ENCODE measurements at places on chromosomes 7 and 10. TPM values are rescaled to one million over a fixed set of nuclear protein-coding genes. Genes with fewer than 3 reads are reported as not detected.

DPP6 gene
- not detected for total RNA-seq

- no peaks in the 10 kb centered on the region for H3K4me1 ChIP-seq
- H3K4me3 ChIP-seq = no peak overlapping the region
- no peak for DNase-seq
- H3K36me3 ChIP-seq = no peaks in the 10 kb centered on the region
- H3K27ac ChIP-seq = no peak overlapping the region
These were observed 103.3 kb downstream of the CHRM2 start for GRCh38 chr7:136971776-136972175.

GRCh38 chr10:119567978-119568377, 25.5 kb upstream of the RGS10 start:
- H3K27ac ChIP-seq = no peak overlapping the region
- H3K4me1 ChIP-seq = no peaks in the 10 kb centered on the region
- DNase-seq = no peak
- no peaks in the 10 kb centered on the region for H3K27me3 ChIP-seq
- no peak overlapping the region for H3K4me3 ChIP-seq

HGF gene
- total RNA-seq = not detected

DNA sequence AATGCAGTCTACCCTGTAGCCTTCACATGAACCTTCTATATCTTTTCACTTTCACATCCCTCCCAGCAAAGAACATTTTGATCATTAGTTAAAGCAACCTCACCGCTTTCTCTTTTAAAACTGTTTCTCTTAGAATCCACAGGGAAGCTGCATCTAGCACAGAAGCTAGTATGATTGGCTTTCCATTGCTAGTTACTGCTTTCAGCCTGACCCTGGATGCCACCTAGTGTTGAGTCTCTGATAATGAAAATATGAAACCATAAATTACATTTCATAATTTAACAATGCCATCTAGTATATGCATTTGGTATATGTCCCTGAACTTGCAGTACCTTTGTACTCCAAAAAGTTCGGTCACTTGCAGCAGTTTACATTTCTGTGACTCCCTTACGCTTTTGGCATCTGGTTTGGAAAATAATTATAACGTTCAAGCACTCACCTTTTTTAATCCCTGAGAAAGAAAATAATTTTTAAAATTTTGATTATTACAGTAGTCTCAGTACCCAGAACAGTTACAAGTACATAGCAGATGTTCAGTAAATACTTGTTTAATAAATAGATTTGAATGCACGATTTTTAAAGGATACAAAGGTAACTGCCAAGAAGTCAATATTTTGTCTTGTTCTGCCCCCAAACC, 22.7 kb downstream of the CISD1 start:
- no peaks in the 10 kb centered on the region for H3K27me3 ChIP-seq
- H3K36me3 ChIP-seq = no peaks in the 10 kb centered on the region
- H3K4me1 ChIP-seq = no peaks in the 10 kb centered on the region
- H3K4me3 ChIP-seq = no peak overlapping the region
- H3K27ac ChIP-seq = no peak overlapping the region

PRPS1L1 gene
- not detected for total RNA-seq

GRCh38 chr7:4683884-4684565, 1.9 kb downstream of the FOXK1 start:
- peak; percentile 86 for DNase-seq
- peaks cover 24% of the 10 kb centered on the region for H3K4me1 ChIP-seq
- no peaks in the 10 kb centered on the region for H3K27me3 ChIP-seq
- H3K27ac ChIP-seq = peak overlapping the region; percentile 65
- H3K36me3 ChIP-seq = peaks cover 16% of the 10 kb centered on the region

GRCh38 chr10:96919785-96920430, 87.8 kb downstream of the LCOR start:
- H3K36me3 ChIP-seq = peaks cover 6% of the 10 kb centered on the region
- no peaks in the 10 kb centered on the region for H3K27me3 ChIP-seq
- no peak for DNase-seq
- H3K27ac ChIP-seq = no peak overlapping the region
- no peaks in the 10 kb centered on the region for H3K4me1 ChIP-seq

DNA sequence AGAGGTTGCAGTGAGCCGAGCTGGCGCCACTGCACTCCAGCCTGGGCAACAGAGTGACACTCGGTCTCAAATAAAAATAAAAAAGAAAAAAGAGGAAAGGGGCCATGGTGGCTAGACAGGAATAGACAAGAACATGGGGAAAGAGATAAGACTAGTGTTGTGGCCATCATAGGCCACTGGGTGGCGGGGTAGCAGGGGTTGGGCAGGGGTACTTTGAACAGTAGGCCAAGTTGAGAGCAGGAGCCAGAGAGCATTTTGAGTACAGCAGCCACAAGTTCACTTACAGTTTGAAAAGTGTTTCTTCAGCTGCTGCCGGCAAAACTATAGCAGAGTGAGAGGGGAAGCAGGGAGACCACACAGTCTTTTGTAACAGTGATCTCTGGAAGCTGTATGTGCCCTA, 656.0 kb downstream of the CNTNAP2 start:
- no peak overlapping the region for H3K27ac ChIP-seq
- DNase-seq = no peak
- no peaks in the 10 kb centered on the region for H3K27me3 ChIP-seq
- no peak overlapping the region for H3K4me3 ChIP-seq
- no peaks in the 10 kb centered on the region for H3K36me3 ChIP-seq
